HFFc6 (cell line): ENCODE measurements at places on chromosomes 1 and 21.

DNA sequence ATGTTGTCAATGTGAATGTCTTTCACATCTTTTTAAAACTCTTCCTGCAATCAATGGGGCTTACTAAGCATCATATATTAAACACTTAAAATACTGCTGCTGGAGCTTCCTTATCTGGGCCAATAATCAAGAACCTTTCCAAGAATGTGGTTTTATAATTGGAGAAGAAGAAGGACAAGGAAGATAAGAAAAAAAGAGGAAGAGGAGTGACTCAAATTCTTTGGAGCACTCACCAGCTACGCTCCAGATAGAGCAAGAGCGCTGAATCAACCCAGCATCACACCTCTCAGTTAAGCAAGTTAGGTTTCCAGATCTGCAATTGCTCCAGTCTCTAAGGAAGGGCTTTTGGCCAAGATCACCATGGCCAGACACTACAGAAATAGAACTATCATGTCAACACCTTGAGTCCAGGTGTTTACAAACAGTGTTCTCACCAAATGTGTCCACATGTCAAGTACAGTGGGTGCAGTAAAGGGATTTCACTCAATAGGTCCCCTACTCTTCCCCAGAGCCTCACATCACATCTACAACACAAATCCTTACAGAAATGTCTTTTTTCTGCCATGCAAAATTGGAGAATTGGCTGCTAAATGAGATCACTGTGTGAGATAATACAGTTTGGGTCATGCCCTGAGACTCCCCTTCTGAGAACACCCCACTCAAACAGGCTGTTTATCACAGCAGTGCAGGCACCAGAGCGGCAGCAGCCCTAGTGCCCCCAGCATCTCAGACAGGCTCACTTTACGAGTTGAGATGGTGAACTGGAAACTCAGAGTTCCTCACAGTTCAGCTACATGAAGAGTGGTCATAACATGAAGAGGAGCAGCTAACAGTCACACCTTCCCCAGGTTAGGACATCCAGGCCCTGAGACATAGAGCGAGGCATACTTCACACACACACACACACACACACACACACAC lies 1.7 kb upstream of the SPRR2B start:
- no peak for DNase-seq

- no peak for DNase-seq
Observed at GRCh38 chr1:8012955-8013354, 13.2 kb downstream of the ERRFI1 start.

- DNase-seq, result no peak
Observed at GRCh38 chr1:114167226-114167625, 13.6 kb upstream of the SYT6 start.

DNA sequence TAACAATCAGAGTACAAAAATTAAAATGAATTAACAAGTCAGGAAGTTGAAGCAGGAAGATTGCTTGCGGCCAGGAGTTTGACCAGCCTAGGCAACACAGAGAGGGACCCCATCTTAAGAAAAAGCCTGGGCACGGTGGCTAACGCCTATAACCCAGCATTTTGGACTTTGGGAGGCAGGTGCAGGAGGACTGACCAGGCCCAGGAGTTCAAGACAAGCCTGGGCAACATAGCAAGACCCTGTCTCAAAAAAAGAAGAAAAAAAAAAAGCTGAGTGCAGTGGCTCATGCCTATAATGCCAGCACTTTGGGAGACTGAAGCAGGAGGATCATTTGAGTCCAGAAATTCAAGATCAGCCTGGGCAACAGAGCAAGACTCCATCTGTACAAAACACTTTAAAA lies 38.5 kb downstream of the TESK2 start:
- no peak for DNase-seq

- DNase-seq, result peak; percentile 55
Observed at GRCh38 chr21:35476621-35477395, 427.7 kb upstream of the RUNX1 start.

DNA sequence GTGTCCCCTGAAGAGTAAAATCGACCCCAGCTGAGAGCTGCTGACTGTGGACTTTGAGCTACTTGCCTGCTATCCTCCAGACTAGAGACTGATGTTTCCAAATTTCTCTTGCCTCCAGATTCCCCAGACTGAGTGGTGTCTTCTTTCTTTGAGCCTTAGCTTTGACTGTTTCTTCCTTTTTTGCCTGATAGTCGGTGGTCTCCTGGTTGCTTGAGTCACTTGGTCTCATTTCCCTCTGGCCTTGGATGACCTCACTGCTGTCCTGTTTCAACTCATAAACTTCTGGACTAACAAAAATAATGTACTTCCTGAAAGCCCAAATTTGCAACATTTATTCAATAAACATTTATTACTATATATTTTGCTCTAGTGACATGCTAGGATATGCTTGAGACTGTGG lies 52.9 kb upstream of the DIPK1A start:
- no peak for DNase-seq

DNA sequence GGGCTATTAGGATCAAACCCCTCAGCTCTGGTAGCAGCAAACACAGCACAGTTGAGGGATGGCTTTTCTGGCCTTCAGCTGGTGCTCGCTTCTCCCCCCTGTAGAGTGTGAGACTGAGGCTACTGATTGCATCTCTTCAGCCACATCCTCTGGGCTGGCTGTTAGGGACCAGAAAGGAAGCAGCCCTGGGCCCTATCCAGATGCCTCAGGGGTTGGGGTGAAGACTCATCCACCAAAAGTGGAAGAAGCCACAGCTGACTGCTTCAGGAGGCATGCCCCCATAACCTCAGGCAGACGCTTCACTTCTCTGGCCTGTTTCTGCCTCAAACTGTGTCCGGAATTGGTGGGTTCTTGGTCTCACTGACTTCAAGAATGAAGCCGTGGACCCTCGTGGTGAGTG lies 6.2 kb upstream of the TMEM200B start:
- peak; percentile 43 for DNase-seq

DNA sequence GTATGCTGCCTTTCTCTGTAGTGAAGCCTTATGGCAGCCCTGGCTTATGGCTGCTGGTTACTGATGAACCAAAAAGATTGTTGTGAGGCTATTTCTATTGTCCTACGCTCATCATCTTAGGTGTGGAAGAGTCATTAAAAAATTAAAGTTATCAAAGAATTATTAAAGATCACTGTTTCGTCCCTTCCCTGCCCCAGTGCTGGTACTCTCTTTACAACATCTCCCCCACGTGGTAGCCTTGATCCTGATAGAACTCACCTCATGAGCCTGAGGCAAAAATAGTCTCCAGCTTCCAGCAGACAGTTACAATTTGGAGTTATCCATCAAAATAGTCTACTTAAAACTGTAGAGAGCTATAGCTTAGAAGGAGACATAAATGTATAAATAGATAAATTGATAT lies 201.5 kb downstream of the S1PR1 start:
- no peak for DNase-seq

DNA sequence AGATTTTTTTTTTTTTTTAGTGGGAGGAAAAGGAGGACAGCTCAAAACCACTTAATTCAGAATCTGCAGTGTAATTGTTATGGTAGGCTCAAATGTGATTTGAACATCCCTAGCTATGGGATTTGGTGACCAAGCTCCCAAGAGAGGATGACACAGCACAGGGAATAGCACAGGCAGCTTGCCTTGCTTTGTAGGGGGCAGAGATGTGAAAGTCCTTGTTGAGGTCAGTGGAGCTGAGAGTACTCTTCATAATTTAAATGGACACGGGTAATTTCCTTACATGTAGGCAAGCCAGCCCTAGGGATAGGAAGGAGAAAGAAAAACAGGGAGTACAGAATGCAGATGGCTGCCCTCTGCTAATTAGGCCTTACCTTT lies 3.2 kb upstream of the UCK2 start:
- DNase-seq, result no peak

DNA sequence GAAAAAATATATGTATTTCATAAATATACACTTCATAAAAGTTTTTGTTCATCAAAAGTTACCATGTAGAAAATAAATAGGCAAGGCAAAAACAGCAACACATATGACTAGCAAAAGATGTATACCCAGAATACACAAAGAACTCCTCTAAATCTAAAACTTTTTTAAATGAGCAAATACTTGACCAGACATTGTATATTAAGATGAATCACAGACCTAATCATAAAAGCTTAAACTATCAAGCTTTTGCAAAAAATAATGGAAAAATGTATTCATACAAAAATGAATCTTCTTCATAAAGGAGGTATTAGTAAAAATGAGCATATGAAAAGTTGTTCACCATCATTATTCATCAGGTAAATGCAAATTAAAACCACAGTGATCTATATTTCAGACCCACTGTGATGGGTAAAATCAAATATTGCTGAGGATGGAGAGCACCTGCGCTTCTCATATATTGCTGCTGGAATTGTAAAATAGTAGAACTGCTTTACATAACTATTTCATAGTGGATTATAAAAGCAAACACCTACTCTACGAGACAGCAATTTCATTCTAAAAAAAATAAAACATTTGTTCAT lies 78.3 kb upstream of the RGS1 start:
- DNase-seq, result no peak

GRCh38 chr1:18018366-18018765 lies 89.2 kb upstream of the IGSF21 start:
- DNase-seq, result no peak

- no peak for DNase-seq
Observed at GRCh38 chr1:98739762-98740161, 78.2 kb downstream of the SNX7 start.

GRCh38 chr1:112981426-112981825 lies 25.4 kb upstream of the SLC16A1 start:
- no peak for DNase-seq

DNA sequence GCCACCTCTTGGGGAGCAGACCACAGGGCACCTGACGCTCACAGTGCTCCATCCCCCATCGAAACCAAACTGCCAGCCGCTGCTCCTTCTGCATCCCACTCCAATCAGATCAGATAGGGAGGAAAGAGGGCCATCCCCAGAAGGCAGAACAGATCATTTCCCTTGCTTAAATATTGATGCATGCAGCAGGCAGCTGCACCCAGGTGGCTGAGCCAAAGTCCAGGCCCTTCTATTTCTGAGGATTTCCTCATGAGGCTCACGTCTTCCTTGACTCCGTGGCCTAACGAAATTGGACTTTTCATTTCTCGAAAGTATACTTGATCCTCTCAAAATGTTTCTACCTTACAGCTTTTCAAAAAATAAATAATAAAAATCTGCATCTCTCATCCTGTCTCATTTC lies 239.2 kb downstream of the ATG4C start:
- no peak for DNase-seq

- no peak for DNase-seq
Observed at GRCh38 chr1:7644961-7645750, 125.9 kb upstream of the VAMP3 start.

DNA sequence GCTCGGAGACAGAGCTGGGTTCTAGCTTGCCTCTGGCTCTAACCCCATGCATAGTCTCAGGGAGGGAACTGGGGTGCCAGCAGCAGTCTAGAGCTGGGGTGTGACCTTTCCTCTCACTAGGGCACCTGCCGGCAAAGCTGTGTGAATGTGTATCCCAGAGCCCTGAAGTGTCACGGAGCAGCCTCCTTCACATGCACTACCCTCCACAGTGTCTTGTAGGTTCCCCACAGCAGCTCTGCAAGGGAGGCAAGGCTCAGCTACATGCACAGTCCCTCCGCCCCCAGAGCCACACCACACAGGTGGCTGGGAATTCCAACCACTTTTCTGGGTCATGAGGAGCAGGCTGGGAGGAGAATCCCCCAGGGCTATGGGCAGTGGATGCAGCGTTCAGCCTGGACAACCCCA lies 7.7 kb upstream of the HPCA start:
- DNase-seq, result no peak

- DNase-seq, result no peak
Observed at GRCh38 chr21:19853709-19854575, 1144.3 kb upstream of the NCAM2 start.

- no peak for DNase-seq
Observed at GRCh38 chr1:161390559-161390858, 22.8 kb upstream of the CFAP126 start.

GRCh38 chr1:182054698-182055326 lies 6.7 kb downstream of the ZNF648 start:
- no peak for DNase-seq

DNA sequence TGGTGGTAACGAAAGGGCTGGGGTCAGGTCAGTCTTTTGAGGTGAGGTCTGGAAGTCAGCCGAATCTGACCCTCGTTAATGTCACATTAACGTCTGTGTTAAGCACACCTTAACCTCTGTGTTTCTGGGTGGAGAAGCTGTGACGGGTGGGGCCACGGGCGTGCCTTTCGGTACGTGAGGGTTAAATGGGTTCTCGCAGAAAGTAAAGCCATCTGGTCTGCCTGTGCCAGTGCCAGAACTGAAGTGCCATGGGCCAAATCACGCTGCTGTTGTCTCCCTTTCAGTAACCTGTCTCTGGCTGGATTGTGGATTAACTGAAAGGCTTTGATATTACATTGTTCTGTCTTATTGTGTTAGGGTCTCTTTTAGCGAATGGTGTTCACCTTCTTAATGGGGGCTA lies 14.4 kb downstream of the URB2 start:
- no peak for DNase-seq
